ENCODE measurements at places on chromosomes 3 and 15.
A peak's percentile ranks its signal among the peaks of the same experiment; 100 is the strongest.

GRCh38 chr3:117486719-117487716, 777.4 kb downstream of the TUSC7 start:
- DNase-seq, result no peak

DNA sequence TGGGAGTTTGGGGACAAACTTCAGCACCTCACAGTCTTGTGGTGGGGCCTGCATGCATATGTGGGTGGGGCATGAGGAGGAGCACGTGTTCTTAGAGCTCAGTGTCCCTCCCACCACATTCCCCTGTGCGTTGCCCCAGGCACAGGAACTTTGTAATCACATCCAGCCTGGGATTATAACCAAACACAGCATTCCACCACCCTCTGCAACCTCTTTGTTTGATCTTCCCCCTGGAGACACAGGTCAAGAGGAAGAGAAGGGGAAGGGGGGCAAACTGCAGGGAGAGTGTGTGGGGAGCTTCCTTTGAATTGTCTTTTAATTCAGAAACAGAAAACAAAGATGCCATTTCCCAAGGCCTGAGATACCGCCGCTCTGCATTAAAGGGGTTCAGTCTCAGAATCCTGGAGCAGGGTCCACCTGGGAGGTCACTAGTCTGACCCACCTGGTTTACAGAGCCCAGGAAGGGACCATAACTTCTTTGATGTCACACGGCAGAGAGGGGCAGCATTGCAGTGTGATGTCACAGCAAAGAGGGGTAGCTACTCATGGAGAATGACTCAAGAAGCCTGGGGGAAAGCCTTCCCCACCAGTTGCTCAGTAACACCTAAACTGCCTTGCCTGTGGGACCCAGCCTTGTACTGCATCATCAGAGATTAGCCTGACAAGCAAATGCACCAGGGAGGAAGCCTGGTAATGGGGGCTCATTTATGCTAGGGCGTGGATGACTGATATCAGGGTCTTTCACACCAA, 106.3 kb upstream of the RNU6-1 start:
- DNase-seq, result peak; percentile 83

DNA sequence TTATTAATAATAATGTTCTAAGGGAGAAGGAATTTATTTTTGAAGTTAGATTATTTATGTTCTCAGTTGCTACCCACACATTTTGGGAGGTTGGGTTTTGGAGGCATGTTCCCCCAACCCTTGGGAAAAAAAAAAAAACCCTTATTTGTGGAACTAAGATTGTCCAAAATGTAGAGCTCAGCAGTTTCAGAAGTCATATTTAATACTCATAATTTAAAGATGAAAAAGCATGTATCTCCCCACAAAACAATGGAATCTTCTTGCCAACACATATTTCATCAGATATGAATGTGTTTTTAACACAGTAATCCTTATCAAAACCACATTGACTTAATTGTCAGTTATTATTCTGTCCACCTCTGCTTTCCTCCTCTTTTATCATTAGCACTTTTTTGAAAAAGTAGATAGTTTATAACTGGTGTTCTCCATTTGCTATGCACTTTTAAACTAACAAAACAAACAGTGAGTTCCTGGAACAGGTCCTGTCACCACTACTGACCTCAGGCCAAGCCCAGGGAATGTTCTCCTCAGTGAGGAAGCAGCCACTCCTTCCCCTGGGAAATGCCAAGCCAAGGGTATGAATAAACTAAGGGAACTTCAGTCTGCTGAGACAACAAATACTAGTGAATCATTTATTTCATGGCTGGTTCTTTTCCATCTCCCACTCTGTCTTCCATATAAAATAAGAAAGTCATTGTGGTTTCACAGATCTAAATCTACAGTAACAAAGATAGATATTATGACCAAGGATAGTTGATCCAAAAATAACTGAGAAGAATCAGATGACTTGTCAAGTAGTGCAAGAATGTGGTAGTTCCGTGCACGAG, 414.4 kb upstream of the ALCAM start:
- no peak for DNase-seq

- peak; percentile 43 for DNase-seq
These were observed 630 bp downstream of the SNRK start for GRCh38 chr3:43286841-43287499.

GRCh38 chr3:173439004-173439403, 41.5 kb downstream of the NLGN1 start:
- no peak for DNase-seq

- no peak for DNase-seq
These were observed 659.1 kb downstream of the SI start for GRCh38 chr3:164419220-164419619.

GRCh38 chr15:29854413-29854812, 32.1 kb upstream of the TJP1 start:
- DNase-seq, result no peak

DNA sequence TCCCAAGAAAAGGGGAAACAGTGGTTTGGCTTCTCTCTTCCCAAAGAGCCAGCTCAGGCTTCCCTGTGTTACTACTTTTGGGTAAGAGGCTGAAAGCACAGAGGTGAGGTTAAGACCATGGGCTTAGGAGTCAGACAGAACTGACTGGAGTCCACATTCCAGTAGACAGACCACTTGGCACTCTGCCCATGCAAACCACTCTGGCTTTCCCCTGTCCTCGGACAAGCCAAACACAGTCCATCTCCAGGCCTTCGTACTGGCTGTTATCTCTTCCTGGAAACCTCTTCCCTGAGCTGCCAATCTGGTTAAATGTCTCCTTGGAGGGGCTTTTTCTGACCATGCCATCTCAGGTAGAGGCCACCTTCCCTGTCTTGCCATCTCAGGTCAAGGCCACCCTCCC, 53.1 kb upstream of the FAM3D start:
- no peak for DNase-seq

GRCh38 chr15:41945221-41945620, 27.1 kb downstream of the EHD4 start:
- no peak for DNase-seq

- DNase-seq, result no peak
These were observed 175.1 kb downstream of the VGLL3 start for GRCh38 chr3:86815880-86816279.

GRCh38 chr3:164049847-164050246, 1028.4 kb downstream of the SI start:
- DNase-seq, result no peak

GRCh38 chr3:116161575-116162525, 283.4 kb downstream of the LSAMP start:
- no peak for DNase-seq

DNA sequence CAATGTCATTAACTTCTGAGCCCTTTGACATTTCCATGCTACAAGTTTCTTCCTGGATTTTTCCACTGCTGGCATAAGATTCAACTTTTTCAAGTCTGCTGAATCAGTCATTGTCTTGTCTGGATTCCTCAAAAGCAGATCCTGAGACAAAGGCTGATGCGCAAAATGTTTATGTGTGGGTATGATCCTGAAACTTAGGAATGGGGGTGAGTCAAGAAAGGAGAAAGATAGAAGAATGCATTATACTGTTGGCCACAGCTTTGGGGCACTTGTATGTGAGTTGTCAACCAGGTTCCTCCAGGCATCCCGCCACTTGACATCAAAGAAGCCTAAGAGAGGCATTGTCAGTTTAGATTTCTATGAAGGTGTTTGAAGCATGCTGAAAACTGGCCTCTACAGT, 50.4 kb downstream of the FOXB1 start:
- no peak for DNase-seq

- DNase-seq, result no peak
These were observed 3.1 kb downstream of the MELTF start for GRCh38 chr3:197026481-197026866.

- DNase-seq, result no peak
These were observed 71.4 kb upstream of the RASGRF1 start for GRCh38 chr15:79161837-79162508.

DNA sequence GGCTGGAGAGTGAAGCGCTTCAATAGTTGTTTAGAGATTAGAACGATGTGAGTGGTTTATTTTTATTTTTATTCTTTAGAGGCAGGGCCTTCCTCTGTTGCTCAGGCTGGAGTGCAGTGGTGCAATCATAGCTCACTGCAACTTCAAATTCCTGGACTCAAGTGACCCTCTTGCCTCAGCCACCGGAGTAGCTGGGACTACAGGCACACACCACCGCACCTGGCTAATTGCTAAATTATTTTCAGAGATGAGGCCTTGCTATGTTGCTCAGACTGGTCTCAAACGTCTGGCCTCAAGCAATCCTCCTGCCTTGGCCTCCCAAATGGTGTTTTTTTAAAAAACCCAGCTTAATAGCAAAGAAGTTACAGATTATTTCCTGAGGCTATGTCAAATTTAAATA, 29.0 kb downstream of the PPARG start:
- DNase-seq, result no peak

DNA sequence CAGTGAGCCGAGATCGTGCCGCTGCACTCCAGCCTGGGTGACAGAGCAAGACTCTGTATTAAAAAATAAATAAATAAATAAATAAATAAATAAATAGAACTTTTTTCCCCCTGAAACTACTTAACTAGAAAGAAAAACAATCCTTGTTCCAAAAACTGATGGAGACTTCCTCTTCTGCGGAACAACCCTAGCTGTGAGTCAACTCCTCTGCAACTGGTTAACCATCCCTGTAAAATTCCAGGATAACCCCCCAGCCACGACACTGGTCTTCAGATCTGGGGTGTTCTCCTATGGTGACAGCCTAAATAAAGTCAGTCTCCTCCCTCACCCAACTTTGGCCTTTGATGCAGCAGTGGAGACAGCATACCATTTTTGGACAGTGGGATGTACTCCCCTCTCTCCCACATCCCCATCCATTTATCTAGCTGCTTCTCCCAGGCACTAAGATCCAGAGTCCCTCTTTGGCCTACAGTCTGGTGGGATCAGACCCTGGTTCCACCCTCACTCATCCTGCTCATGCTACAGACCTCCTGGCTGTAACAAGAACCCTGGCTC, 352.6 kb downstream of the OCA2 start:
- no peak for DNase-seq

- DNase-seq, result no peak
These were observed 3.9 kb downstream of the CLDND1 start for GRCh38 chr3:98518816-98519215.

DNA sequence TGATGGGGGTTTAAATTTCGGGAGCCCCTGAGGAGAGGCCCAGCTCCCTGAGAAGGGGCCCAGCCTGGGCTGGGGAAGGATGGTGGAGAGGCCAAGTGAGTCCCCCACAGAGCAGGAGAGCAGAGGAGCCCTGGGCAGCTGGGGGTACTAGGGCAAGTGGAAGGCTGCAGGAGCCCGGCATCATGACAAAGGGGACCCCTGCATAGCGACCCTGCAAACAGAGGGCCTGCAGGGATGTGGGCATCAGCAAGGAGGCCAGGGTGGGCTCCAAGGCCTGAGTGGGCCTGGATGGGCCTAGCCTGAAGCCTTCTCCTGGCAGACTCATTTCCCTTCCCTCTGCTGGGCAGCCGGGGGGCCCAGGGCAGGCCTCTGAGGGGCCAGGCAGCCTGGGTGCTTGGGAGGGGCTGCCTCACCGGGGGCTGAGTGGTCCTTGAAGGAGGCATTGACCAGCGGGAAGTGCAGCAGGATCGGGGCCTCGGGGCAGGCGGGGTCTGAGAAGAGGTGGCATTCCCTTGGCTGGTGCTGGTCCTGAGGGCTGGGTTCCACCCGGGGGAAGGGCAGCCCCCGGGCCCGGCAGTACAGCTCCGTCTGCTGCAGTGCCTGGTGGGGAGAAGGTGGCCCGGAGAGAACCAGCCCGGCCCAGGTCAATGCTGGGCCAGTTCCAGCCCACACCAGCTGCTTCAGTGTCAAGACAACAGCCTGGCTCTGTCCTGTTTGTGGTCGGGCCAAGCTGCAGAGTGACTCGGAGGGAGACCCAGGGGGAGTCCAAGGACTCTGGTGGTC, 24.7 kb downstream of the PLA2G4D start:
- DNase-seq, result no peak

Measured in GM23338 (cell line).